Spinal cord (tissue), 10 donors: ENCODE measurements at places on chromosomes 2 and 18. TPM values are rescaled to one million over a fixed set of nuclear protein-coding genes. Genes with fewer than 3 reads are reported as not detected.

Gene AQP12B
- total RNA-seq: not detected

Gene STEAP3
- total RNA-seq: 0.94 TPM

Gene TEX44
- not detected for total RNA-seq

Gene GRP
- 5.1 TPM for total RNA-seq

Gene ETAA1
- total RNA-seq: 22.9 TPM

Gene C2orf78
- not detected for total RNA-seq

Gene CYP27A1
- 12.1 TPM for total RNA-seq

Gene SULT1C4
- total RNA-seq: 36.0 TPM

Gene PIEZO2
- 30.2 TPM for total RNA-seq

Gene ARL4C
- 19.2 TPM for total RNA-seq

Gene BMPR2
- 105 TPM for total RNA-seq
